ENCODE measurements at places on chromosomes 2 and 18. TPM values are rescaled to one million over a fixed set of nuclear protein-coding genes. Genes with fewer than 3 reads are reported as not detected.

The CTAGE1 gene
- not detected for total RNA-seq

The ATOH8 gene
- total RNA-seq, result 1.9 TPM

The IL1R2 gene
- 17.9 TPM for total RNA-seq

GRCh38 chr18:452816-453215 lies 47.7 kb downstream of the COLEC12 start:
- DNase-seq, result no peak

DNA sequence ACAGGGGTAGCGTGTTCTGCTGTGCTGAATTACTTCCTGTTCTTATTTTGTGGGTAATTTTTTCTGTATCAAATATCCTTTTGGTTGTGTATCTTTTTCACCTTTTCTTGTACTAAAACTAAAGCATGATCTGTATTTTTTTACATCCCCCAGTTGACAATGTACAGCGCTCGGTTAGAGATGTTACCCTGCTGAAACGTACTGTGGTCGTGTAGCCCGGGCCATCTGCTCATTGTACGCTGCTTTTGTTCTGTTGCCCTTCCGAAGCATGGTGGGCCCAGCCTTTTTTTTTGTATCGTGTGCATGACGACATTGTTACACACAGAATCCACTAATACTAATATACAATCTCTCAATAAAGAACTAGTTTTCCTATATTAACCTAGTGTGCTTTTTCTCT lies 233.1 kb downstream of the HAUS1 start:
- DNase-seq, result no peak

- no peak for DNase-seq
Observed at GRCh38 chr18:69628774-69629359, 228.2 kb downstream of the DOK6 start.

Measured in mucosa of descending colon (tissue), 3 donors.